ENCODE measurements at places on chromosomes 7 and 10.

DNA sequence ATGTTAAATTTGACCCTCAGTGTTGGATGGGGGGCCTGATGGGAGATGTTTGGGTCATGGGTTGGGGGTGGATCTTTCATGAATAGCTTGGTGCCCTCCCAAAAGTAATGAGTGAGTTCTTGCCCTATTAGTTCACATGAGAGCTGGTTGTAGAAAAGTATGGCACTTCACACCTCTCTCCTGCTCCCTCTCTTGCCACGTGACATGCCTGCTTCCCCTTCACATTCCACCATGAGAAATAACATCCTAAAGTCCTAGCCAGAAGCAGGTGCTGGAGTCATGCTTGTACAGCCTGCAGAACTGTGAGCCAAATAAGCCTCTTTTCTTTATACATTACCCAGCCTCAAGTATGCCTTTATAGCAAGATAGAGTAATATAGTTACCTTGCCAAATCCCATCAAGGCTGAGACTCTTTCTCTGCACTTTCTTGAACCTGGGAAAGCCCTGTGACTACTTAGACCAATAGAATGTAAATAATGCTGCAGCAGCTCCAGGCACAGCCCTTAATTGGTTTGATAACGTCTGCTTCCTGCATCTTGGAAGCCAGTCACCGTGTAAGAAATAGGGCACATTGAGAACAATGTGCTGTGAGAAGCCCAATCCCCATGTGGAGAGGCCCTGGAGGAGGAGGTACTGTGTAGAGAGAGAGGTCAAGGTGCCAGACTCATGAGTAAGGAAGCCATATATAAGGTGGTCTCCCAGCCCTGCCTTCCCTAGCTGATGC lies 88.0 kb upstream of the NAMPT start:
- no peak for DNase-seq

GRCh38 chr10:57162231-57162630 lies 801.2 kb upstream of the ZWINT start:
- no peak for DNase-seq

GRCh38 chr10:129880191-129880870 lies 83.7 kb downstream of the EBF3 start:
- no peak for DNase-seq

DNA sequence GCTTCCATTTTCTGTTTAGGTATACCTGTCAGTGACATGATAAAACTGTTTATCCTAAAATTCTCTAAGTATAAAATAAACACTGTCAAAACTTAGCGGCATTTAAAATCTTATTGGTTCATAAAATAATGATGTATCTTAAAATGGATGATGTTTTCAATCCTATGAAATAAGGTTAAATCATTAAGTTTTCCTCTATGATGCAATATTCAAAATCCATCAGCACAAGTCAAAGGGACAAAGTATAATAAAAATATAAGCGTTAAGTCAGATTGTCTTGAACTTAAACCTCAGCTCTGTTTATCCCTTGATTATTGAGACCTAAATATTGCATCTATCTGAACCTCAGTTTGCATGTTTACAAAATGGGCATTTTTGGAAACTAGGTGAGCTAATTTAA lies 46.6 kb upstream of the NCAPG2 start:
- no peak for DNase-seq

DNA sequence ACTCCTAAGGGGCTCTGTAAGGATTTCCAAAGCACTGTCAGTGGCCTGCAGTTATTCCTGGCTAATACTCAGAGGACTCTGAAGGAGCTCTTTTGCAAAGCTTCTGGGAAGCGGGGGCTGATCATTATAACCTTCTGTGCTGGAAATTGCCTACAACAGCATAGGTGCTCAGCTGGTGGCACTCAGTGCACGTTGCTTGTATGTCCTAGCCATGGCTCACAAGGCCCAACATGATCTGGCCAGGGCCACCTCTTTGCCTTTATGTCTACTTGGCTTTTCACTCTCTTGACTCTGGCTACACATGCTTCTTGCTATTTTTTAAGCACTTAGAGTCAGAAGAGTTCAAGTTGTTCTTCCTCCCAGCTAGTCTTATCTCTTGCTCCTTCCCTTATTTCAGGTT lies 17.5 kb downstream of the LAMB4 start:
- no peak for DNase-seq

GRCh38 chr10:70462349-70462984 lies 16.1 kb upstream of the PALD1 start:
- DNase-seq: no peak

DNA sequence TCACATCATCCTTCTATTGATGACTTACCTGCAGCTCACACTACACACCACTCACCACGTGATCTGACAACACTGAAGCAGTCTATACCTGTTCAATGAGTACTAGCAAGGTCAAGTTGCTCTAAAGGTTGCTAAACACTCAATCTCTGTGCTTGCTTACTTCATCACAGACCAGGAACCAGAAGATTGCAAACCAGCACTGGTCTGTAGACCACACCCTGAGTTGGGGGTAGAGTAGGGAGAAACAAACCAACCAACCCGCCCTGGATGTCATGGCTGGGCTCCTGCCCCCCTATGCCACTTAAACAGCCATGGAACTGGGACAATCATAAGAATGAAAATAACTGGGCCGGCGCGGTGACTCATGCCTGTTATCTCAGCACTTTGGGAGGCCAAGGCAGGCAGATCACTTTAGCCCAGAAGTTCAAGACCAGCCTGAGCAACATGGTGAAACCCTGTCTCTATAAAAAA lies 19.6 kb downstream of the DLG5 start:
- no peak for DNase-seq

GRCh38 chr7:30938435-30939316 lies 25.1 kb upstream of the GHRHR start:
- DNase-seq: peak; percentile 75

- DNase-seq: no peak
Observed at GRCh38 chr7:159042581-159043101, 102.0 kb downstream of the VIPR2 start.

- DNase-seq: no peak
Observed at GRCh38 chr10:84312816-84313215, 15.6 kb upstream of the CCSER2 start.

DNA sequence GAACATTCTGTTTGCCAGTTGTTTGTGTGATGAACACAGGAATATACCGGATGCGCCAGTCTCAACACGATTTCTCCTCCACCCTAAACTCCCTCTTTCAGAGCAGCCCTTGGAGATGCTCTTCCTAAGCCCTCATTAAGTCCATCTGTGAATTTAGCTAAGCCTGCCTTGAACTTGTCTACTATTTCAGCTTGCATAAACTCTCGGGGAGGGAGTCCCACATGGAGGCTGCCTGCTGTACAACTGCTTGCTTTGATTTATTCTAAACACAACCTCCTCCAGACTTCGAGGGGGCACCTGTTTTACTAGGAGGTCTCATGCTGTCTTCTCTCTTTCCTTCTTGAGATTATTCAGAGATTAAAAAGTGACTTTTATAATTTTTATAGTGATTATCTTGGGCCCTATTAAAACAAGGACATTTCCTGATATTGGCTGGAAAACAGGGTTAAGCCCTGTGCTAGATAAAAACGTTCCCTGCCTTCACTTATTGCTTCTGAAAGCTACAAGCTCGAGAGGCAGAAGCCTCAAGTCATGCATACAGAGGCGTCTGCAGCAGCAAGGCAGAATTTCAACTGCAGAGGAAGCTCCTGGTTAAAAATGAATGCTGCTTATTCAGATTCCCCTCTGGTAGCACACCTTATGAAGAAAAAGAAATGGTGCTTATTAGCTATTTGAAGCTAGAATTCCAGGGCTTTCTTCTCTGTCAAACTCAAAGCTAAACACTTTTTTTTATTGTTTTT lies 174.3 kb downstream of the FANK1 start:
- DNase-seq: no peak

DNA sequence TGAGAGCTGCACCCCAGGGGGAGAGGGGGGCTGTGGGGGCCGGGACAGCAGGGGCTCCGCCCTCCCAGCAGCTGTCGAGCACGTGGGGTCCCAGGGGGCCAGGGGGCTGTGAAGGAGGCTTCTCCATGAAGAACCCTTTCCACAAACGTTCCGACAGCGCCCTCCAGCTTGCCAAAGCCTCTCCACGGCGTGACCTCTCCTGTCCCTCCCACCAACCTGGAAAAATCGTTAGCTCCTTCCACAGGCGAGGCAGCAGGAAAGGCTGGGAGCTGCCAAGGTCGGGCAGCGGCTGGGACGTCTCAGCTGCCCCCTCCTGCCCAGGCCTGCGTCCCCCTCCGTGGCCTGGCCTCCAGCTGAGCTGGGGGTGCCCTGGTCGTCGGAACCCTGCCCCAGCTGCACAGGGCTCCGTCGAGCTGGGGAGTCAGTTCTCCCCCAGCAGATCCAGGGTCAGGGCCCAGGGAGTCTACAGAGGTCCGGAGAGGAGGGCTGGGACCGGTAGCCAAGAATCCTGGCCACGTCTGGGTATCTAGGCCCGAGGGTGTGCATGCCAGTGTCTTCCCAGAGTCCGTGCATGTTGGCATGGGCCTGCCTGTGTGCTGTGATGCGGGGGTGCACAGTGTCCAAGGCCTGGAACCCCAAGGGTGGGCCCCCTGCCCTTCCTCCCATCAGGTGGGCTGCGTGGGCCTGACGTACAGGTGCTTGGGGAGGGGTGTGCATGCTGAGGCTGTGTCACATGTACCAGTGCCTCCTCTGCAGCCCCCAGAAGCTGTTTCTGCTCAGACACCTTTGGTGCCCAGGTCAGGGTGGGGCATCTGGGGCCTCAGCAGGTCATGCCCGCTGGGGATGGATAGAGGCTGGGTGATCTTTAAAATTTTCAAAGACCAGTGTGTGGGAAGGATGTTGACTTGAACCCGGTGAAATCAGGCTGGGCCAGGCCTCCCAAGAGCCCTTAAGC lies 66.5 kb downstream of the UNCX start:
- no peak for DNase-seq

GRCh38 chr10:124296813-124297788 lies 121.6 kb downstream of the OAT start:
- DNase-seq: no peak

DNA sequence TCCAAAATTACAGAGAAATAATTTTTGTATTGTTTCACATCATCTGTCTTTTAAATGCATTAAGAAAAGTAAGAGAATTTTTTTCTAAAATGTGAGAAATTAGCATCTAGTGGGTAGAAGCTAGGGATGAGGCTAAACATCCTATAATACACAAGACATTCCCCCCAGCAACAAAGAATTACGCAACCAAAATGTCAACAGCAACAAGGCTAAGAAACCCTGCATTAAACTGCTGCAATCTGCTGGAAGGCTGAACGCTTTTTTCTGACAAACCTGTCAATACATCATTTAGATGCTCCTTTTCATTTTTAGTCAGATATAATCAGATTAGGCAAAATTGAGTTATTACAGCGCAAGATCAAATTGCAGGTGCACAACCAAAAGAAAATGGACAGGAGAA lies 162.2 kb downstream of the C1GALT1 start:
- DNase-seq: no peak

DNA sequence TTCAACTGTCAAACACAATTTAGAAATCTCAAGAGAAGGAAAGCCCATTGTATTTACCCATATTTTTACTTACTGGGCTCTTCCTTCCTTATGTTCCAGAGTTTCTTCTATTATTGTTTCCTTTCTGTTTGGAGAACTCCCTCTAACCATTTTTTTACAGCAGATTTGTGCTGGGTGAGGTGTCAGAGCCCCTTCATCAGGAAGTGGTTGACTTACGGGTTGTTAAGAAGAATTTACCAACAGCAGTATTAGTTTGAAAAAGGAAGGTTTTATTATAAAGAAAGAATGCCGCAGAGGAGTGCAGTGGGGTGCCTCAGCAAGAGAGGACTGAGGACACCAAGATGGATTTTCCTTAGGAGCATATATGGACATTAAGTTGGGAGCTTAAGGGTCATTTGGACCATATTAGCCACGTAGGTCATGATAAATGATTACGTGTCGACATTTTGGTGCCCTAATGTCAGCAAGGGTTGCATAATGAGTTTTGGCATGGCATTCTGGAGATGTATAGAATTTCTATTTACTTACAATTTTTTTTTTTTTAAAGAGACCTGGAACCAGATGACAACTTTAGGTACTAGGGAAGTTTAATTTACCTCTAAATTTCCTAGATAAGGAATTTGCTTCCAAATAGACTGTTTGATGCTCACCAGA lies 6.3 kb upstream of the TBATA start:
- no peak for DNase-seq

DNA sequence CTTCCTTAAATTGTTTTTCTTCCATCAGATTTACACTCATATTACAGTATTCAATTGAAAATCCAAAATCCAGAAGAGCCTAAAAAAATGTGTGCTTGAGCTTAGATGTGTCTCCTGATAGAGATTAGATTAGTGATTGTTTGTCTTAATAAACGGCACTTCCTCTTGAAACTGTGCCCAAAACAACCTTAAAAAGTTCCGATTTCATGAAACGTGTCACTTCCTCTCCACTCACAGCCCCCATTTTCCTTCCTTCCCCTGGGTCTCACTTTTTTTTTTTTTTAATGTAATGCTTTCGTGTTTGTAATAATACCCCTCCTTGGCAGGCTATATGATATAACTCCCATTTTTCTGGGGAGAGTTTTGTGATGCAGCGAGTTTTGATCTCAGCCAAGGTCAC lies 114.8 kb upstream of the ADO start:
- no peak for DNase-seq

GRCh38 chr10:106401161-106401560 lies 763.3 kb downstream of the SORCS1 start:
- DNase-seq: no peak

- no peak for DNase-seq
Observed at GRCh38 chr7:22387583-22387982, 30.6 kb upstream of the RAPGEF5 start.

Data from iPS DF 19.7 (cell line).